AG10803 (cell line): ENCODE measurements at places on chromosomes 1 and 21.

DNA sequence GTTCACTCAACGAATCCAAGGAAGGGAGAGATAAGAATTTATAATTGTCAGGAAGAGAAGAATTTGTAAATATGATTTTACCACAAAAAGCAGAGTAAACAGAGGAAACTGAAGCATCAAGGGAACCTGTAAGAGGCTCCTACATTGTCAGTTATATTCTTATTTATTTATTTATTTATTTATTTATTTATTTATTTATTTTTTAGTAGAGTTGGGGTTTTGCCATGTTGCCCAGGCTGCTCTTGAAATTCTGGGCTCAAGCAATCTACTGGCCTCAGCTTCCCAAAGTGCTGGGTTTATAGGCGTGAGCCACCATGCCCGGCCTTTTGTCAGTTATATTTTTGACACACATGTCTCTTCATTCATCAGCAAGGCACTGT lies 47.1 kb downstream of the FCRL3 start:
- DNase-seq, result no peak

- no peak for DNase-seq
Measured at GRCh38 chr1:18807334-18808063, 52.0 kb downstream of the TAS1R2 start.

GRCh38 chr1:30790850-30791778 lies 33.5 kb upstream of the LAPTM5 start:
- peak; percentile 18 for DNase-seq

DNA sequence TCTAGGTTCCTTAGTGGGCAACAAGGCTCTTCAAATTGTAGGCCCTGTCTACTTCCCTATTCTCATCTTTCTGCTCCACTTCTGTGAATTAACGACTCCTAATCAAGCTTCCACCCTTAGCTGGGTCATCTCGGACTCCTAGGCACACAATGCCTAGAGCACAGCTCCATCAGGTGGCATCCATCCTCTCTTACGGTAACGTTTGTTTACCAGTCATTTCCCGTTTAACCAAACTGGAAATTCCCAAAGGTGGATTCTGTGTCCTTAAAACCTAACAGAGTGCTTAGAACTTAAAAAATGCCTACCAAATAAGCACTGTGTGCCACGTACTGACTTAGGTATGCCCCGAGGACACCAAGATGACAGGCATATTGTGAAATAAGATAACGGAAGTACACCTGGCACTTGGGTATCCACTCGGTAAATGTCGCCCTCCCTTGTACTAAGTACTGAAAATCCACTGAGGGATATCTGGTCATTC lies 1.5 kb downstream of the PARP1 start:
- DNase-seq, result peak; percentile 11

DNA sequence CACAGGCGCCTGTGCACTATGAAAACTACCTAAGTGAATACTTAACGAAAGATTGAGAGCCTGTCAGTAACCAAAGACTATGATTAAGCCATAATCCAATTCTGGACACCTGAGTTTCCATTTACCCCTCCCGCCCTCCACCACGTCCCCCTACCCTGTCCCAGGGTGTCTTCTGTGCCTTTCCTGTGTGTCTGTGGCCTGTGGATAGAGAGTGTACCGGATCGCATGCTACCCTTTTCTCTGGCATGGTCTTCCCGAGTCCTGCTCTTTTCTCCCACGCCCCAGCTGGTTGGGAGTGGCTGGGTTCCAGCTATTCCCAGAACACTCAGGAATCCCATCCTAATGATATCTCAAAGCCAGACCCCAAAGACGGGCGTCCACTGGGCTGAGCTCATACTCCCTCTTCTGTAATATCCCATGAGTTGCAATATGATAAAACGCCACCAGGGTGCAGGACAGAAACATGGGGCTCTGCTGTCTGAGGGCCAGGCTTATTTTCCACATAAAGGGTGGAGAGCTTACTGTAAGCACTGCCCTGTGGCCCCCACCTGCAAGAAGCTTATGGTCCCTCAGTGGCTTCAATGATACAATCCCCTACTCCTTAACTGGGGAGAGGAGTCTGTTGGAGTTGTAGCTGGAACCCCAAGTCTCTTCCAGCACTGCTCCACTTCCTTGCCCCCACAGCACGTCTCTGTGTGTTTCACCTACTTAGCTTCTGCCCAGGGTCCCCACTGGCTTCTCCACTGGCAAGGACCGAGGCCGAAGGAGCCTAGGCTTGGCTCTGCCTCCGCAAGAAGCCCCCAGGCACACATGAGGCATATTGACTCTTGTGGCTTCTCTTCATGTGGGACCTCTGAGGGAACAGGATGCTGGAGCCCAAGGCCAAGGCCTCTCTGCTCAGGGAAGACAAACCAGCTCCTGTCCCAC lies 17.6 kb upstream of the ALX3 start:
- DNase-seq, result peak; percentile 63

GRCh38 chr1:157403203-157403602 lies 149.1 kb downstream of the FCRL5 start:
- no peak for DNase-seq

- DNase-seq, result no peak
Measured at GRCh38 chr1:99506631-99507030, 139.3 kb upstream of the PALMD start.

GRCh38 chr1:198637916-198638437 lies 863 bp upstream of the PTPRC start:
- no peak for DNase-seq

DNA sequence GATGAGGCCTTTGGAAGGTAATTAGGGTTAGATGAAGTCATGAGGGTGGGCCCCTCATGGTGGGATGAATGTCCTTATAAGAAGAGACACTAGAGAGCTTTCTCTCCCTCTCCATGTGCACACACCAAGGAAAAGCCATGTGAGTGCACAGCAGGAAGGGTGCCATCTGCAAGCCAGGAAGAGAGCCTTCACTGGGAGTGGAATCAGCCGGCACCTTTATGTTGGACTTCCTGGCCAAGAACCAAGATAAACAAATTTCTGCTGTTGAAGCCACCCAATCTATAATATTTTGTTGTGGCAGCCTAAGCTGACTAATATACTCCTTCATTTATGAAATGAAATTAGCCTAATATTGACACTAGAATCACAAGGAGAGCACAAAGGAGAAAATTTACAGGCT lies 38.2 kb upstream of the PKP1 start:
- DNase-seq, result no peak

- DNase-seq, result peak; percentile 9
Measured at GRCh38 chr1:24643363-24644099, 429 bp downstream of the SRRM1 start.
